ENCODE measurements at places on chromosomes 7 and 10.

DNA sequence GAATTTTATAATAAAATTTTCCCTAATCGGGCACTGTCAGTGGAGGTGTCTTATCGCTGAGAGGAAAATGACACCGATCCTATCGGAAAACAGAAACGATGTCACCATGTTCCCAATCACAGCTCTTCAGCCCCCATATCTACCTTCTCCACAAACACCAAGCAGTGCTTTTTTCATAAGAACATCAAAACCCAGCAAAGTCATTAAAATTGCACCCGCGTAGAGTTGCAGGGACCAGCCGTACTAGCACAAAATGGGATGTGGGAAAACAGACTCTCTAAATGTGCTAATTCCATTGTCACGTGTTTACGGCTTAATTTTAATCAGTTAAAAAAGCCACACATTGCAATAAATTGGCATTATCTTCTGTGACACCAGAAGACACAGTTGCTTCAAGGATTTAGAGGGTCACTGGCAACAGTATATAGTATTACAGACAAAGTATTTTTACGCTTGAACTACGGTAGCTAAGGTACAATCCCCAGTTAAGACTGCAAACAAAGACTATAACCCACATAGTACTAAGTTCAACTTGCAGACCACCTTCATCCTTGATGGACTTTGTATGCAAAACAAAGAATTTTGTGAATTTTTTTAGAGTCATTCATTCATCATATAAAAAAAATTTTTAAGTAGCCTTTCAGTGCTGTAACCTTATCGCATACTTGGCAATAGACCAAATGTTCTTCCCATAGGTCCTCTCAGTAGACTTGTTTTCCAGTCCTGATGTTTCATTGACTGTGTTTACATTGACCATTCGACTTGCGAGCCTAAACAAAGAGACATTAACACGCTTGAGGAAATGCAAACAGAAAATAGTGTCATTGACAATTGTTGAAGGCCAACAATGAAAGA lies 116.0 kb downstream of the VTI1A start:
- peak; percentile 91 for DNase-seq

- no peak for DNase-seq
These were observed 103.7 kb upstream of the ZMIZ1 start for GRCh38 chr10:78964952-78965633.

- DNase-seq, result peak; percentile 14
These were observed 42.5 kb downstream of the C7orf25 start for GRCh38 chr7:42869131-42870020.

DNA sequence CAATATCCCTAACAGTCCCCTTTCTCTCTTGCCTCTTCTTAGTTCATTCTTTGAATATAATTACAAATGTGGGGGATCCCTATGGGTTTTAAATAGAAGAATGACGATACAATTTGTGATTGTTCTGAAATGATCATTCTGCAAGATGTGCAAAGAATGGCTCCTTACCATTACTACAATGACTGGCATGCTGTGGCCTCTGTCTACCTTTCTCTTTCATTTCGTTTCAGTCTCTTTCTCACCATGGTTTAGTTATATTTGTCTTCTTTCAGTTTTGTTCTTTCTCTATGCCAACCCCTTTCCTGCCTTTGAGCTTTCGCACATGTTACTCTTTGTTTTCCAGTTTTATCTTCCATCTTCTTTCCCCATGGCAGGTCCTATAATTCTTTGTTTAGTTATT lies 176.5 kb downstream of the SUGCT start:
- DNase-seq, result no peak

- no peak for DNase-seq
These were observed 146.4 kb downstream of the FAM204A start for GRCh38 chr10:118195729-118196128.

DNA sequence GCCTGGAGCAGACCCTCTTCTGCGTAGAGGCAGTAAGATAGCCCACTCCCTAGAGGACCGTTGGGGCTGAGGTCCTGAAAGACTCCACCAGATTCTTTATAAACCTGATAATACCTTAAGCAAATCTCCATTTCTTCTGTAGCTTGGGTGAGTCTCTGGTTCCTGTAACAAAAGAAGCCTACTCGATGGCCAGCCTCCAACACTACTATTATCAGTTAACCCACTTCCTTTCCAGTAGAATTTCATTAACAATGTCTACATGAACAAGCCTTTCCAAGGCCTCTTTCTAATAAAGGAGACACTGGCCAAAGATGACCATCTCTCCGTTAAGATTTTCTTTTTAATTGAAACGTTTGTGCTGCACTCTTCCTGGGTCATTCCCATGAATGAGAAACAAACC lies 201.7 kb upstream of the KCTD7 start:
- no peak for DNase-seq

- peak; percentile 22 for DNase-seq
These were observed 155.2 kb downstream of the MAGI2 start for GRCh38 chr7:79298145-79298760.

- DNase-seq, result no peak
These were observed 68.5 kb upstream of the SHH start for GRCh38 chr7:155880721-155881120.

- no peak for DNase-seq
These were observed at the start of gene ADRA2A for GRCh38 chr10:111076682-111077478. ADRA2A (plus strand) TSS chr10:111077029; CDS start chr10:111077997, 968 bp downstream.

GRCh38 chr10:17588420-17588819 lies 28.8 kb downstream of the HACD1 start:
- DNase-seq, result no peak

GRCh38 chr7:45292481-45292880 lies 134.9 kb downstream of the RAMP3 start:
- DNase-seq, result peak; percentile 46

DNA sequence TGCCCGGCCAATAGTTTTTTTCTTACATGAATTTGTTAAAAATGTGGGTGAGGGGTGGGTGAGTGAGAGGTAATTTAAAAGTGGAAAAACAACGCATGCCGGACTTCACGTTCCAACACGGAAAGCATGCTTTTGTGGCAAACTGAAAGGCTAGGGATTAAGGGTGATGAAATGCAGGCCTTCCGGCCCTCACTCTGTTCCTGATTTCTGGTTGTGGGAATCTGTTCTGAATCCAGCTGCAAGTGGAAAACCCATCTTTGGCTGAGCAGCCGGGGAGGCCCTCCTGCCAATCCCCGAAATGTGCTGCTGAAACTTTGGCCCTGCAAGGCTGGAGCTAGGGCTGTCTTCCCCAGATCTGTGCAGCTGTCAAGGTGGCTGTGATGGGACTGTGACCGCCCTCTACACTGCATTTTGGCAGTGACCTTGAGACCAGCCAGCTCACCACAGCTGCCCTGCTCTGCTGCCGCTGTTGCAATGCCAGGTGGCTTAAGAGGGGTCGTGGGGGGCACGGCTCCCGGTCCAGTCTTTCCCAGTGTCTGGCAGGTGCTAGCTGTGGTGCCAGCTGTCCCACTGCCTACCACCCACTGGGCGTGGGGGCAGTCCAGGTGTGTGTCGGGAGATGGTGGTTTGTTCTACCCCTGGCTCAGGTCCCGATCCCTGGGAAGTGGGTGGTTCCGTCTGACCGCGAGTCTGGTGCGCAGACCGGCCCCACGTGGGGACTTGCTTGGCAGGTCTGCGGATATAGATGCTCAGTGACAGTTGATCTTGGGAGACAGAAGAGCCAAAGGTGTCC lies 39.0 kb downstream of the TET1 start:
- DNase-seq, result peak; percentile 49

DNA sequence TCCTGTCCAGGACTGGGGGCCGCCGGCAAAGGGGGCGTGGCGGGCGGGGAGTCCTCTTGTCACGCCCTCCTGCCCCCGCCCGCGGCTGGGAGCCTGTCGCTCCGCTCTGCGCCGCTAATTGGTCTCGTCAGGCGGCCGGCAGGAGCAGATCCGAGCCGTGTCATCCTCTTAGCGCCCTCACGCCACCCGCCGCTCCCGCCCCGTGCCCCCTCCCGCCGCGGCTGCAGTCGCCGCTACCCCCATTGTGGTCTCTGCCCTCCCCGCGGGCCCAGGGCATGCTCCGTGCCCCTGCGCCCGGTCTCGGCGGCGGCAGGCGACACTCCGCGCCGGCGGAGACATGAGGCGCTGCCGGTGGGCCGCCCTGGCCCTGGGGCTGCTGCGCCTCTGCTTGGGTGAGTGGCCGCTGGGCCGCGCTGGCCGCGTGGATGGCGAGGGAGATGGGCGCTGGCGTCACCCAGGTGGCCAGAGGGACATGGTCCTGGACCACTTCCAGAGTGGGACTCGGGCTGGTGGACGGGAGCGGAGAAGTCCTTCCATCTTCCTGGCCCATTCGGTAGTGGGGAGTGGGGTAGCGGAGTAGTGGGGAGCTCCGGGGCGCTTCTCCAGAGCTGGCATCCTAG lies at the start of gene CDHR1:
Gene CDHR1, plus strand, starts transcription at position 114 of the 620 bp plus-strand sequence. Its CDS starts 224 bp downstream, at position 338.
- no peak for DNase-seq

GRCh38 chr10:86363833-86364490 lies 2.6 kb downstream of the GRID1 start:
- no peak for DNase-seq

GRCh38 chr7:145265180-145265579 lies 429.3 kb upstream of the TPK1 start:
- DNase-seq, result no peak

DNA sequence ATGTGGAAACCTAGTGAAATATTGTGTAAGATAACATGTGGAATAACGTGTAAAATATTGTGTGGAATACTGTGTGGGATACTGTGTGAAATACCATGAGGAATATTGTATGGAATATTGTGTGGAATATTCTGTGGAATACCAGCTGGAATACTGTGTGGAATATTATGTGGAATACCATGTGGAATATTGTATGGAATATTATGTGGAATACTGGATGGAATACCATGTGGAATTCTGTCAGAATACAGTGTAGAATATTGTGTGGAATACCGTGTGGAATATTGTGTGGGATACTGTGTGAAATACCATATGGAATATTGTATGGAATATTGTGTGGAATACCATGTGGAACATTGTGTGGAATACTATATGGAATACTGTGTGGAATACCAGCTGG lies 134.6 kb upstream of the CHST15 start:
- DNase-seq, result no peak

DNA sequence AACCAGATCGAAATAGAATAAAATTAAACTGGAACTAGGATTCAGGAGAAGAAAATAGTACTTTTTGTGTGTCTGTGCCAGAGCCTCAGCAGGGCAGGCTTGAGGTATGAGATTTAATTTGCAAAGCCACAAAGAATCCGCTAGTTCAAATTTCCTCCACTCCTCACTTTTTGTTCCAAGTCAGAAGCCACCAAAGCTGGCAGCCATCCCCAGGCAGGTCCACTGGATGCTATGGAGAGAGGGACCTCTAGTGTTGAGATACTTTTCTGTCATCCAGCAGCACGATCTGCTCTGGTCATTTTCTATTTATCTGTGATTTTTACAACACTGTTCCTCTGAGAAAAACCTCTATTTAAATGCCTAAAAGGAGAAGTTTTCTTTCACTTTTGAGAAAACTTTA lies 147.9 kb upstream of the FRMD4A start:
- DNase-seq, result peak; percentile 57

GRCh38 chr7:88363249-88363648 lies 56.6 kb upstream of the STEAP4 start:
- DNase-seq, result no peak

DNA sequence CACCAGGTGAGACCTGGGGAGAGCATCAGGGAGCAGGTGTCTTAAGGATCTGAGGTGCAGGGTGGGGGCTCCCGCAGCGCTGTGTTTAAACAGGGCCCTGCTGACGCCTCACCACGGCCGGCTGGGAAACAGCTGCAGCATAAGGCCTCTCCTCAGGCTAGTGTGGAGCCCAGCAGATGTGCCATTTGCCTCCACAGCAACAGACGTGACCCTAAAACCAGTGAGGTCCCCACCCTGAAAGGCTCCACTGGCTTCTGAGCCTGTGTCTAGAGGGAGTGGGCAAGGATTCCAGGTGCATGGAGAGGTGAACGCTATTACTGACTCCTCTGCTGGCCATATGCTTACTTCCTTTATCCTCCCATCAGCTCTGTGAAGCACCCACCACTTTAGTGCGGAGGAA lies 47.8 kb downstream of the SYPL1 start:
- no peak for DNase-seq

DNA sequence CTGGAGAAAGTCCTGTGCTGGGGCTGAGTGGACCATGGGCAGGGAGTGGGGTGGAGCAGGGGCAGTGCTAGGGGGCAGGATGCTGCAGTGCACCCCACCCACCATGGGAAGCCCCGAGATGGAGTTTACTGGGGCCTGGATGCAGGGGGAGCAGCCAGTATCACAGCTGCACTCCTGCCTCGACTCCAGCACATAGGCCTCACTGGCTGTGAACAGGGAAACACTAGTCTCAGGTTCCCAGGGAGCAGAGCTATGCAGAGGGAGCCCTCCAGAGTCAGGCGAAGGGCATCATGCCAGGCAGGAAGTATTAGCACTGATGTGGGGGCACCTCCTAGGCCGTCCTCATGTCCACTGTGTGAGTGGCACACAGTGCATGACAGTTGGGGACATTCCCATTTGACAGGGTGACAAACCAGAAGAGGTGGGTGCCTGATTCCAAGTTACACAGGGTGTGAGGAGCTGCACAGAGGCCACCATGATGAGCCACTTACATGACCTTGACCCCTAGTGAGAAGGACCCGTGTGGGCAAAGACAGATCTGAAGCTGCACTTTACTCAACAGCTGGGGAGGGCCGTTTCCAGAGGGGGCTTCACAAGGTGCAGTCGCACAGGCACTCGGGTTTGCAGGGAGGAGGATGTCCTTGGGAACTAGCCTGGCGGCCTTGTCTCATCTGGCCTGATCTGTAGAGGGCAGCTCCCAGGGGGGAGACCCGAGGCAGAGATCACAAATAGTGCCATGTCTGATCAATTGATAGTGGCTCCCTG lies 69.9 kb upstream of the LRRC4 start:
- DNase-seq, result no peak

- DNase-seq, result no peak
These were observed 125.9 kb downstream of the GLCCI1 start for GRCh38 chr7:8094164-8095140.

DNA sequence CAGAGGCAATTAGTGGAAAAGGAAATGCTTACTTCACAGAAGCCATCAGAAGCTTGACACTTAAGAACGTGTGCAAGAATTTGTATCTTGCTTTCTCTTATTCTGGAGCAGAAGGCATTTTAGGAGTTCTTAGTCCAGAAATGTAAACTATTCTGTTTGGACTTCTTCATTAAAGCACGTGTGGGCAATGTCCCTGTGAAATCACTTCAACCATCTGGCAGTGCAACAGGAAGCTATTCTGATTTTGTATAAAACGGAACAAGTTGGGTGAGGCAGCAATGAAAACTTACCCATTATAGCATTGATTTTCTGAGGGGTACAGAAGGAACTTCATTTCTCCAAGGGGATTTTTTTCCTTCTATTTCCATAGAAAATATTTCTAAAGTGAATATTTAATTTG lies 21.3 kb upstream of the ARHGAP21 start:
- no peak for DNase-seq

- DNase-seq, result no peak
These were observed 8.1 kb downstream of the BLVRA start for GRCh38 chr7:43766564-43766963.

GRCh38 chr10:52599551-52600200 lies 172.9 kb downstream of the MBL2 start:
- no peak for DNase-seq

DNA sequence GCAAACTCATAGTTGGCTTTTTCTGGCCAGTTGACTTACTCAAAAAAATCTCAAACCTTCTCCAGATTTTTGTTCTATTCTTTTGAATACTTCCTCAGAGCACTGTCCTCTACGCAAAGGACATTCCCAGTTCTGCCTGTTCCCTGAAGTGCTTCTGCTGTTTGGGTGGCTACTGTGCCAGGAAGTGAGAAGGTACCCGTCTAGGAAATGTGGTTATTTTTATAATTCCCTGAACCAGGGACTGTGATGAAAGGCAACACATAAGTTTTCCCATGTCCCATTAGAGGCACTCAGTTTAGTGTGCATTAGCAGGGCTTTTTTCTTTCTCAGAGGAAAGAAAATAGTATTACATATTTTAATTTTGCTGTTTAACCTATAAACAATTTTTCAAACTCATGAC lies 370.3 kb downstream of the PHTF2 start:
- DNase-seq, result no peak

- no peak for DNase-seq
These were observed 10.6 kb upstream of the LAMTOR4 start for GRCh38 chr7:100137851-100138760.
